DMS153 (cell line): ENCODE measurements at places on chromosomes 5 and 9.

GRCh38 chr5:127302509-127302908 lies 11.9 kb downstream of the MEGF10 start:
- no peak for DNase-seq

GRCh38 chr5:158676642-158677469 lies 422.9 kb downstream of the EBF1 start:
- peak; percentile 7 for DNase-seq

- DNase-seq: peak; percentile 47
Observed at GRCh38 chr5:132227485-132228240, at the start of gene P4HA2. P4HA2 (minus strand) TSS chr5:132227853; CDS start chr5:132218626, 9,227 bp downstream.

DNA sequence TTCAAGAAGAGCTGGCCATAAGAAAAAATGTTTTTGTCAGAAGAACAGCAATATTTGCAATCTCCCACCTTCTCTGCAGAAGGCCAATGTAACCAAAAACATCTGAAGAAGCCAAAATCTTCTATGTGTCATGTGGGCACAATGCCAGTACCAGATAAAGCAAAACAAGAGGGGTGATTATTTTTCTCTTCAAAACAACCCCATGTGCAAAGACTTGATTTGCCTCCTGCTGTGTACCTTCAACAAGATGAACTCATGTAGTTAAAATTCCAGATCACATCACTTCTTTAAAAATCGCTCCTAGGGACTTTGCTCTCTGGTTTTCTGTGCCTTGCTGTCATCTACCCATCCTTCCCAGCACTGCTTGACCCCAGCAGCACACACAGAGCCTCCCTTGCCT lies 134.0 kb upstream of the MAP3K1 start:
- no peak for DNase-seq

GRCh38 chr5:14579731-14580397 lies 1.7 kb upstream of the OTULINL start:
- DNase-seq: no peak

GRCh38 chr9:86659413-86660046 lies 287.8 kb downstream of the GAS1 start:
- no peak for DNase-seq

GRCh38 chr9:126519660-126520420 lies 93.9 kb upstream of the LMX1B start:
- no peak for DNase-seq
